T-helper 2 cell treated with Interferon-gamma antibody and Interleukin-4, amounts not matched to agents 5 μg/mL and 100 μg/mL, for 36 hours (primary cell): ENCODE measurements at places on chromosomes 12 and 14.

DNA sequence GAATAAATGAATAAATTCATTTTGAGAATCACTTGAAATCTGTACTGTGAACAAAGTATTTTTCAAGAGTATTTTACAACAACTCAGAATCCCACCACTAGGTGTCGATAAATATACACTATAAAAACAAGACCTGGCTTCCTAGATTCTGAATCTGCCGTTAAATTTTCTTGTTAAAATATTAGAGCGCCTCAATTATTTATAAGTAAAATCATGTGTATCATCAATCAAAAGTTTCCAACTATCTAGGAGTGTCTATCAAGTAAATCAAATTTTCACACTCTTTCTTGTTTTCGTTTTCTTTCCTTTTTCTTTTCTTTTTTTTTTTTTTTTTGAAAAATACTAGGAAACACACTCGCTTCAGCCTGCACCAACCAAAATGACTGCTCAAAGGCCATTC lies 179.2 kb upstream of the DCN start:
- no peaks in the 10 kb centered on the region for H3K36me3 ChIP-seq
- H3K4me3 ChIP-seq: no peak overlapping the region
- no peak overlapping the region for H3K27ac ChIP-seq

- H3K27me3 ChIP-seq: peaks cover 15% of the 10 kb centered on the region
- H3K36me3 ChIP-seq: no peaks in the 10 kb centered on the region
- peaks cover 2% of the 10 kb centered on the region for H3K4me1 ChIP-seq
- H3K4me3 ChIP-seq: no peak overlapping the region
- DNase-seq: no peak
Measured at GRCh38 chr12:104793968-104794367, 164.1 kb downstream of the SLC41A2 start.

- H3K36me3 ChIP-seq: peaks cover 10% of the 10 kb centered on the region
- H3K27me3 ChIP-seq: peaks cover 2% of the 10 kb centered on the region
- H3K4me1 ChIP-seq: peaks cover 48% of the 10 kb centered on the region
- H3K27ac ChIP-seq: peak overlapping the region; percentile 94
- peak overlapping the region; percentile 88 for H3K4me3 ChIP-seq
Measured at GRCh38 chr12:96194576-96194889, 358 bp downstream of the ELK3 start.

- peaks cover 18% of the 10 kb centered on the region for H3K27me3 ChIP-seq
- H3K4me3 ChIP-seq: no peak overlapping the region
- DNase-seq: no peak
- H3K4me1 ChIP-seq: no peaks in the 10 kb centered on the region
- no peaks in the 10 kb centered on the region for H3K36me3 ChIP-seq
Measured at GRCh38 chr14:60589442-60589841, 59.8 kb downstream of the SIX1 start.

- DNase-seq: no peak
- peaks cover 2% of the 10 kb centered on the region for H3K27me3 ChIP-seq
- no peak overlapping the region for H3K4me3 ChIP-seq
- no peak overlapping the region for H3K27ac ChIP-seq
- H3K36me3 ChIP-seq: no peaks in the 10 kb centered on the region
Measured at GRCh38 chr14:93742761-93743160, 45.5 kb downstream of the PRIMA1 start.

DNA sequence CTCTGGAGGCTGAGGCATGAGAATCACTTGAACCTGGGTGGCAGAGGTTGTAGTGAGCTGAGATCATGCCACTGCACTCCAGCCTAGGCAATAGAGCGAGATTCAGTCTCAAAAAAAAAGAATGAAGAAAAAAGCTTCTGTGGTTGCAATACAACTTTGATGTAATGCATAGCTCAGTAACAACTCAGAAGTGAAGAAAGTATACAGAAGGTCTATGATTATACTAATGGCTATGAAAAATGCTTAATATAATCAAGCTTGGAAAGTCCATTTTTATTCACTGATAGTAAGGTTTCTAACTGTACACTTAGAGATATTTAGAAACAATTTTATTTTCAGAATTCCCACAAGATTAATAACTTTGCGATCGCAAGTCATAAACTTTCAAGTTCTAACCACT lies 88.2 kb upstream of the FRMD6 start:
- peaks cover 4% of the 10 kb centered on the region for H3K27me3 ChIP-seq
- H3K4me1 ChIP-seq: peaks cover 8% of the 10 kb centered on the region
- no peak overlapping the region for H3K27ac ChIP-seq
- no peak overlapping the region for H3K4me3 ChIP-seq
- DNase-seq: no peak
- H3K36me3 ChIP-seq: no peaks in the 10 kb centered on the region

GRCh38 chr12:38691164-38691563 lies 214.2 kb downstream of the CPNE8 start:
- no peaks in the 10 kb centered on the region for H3K36me3 ChIP-seq
- H3K27me3 ChIP-seq: no peaks in the 10 kb centered on the region
- DNase-seq: no peak
- no peak overlapping the region for H3K27ac ChIP-seq

DNA sequence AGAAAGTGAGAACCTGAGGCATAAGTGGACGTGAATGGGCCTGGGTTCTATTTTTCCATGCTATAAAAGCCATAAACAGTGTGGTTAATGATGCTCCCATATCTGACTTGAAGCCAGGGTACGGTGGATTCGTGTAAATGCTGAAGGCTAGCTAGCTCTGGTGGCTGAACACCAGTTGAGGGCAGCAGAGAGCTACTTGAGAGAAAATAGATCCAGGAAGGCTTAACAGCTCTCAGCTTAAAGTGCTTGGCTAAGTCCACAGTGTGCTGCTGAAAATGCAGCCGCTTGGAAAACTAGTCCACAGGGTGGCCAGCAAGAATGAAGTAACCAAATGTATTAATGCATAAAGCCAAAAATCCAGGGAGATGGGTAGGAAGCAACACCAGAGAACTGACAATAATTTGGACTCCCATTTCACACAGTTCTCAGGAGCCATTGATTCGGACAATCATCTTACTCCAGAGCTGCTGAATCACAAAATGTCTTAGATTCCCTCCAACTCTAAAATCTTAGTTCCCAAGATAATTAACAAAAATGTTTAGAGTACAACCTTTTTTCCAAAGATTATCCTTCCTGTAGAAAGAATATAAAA lies 15.0 kb upstream of the FOXG1 start:
- no peaks in the 10 kb centered on the region for H3K4me1 ChIP-seq
- no peak for DNase-seq
- no peaks in the 10 kb centered on the region for H3K36me3 ChIP-seq

DNA sequence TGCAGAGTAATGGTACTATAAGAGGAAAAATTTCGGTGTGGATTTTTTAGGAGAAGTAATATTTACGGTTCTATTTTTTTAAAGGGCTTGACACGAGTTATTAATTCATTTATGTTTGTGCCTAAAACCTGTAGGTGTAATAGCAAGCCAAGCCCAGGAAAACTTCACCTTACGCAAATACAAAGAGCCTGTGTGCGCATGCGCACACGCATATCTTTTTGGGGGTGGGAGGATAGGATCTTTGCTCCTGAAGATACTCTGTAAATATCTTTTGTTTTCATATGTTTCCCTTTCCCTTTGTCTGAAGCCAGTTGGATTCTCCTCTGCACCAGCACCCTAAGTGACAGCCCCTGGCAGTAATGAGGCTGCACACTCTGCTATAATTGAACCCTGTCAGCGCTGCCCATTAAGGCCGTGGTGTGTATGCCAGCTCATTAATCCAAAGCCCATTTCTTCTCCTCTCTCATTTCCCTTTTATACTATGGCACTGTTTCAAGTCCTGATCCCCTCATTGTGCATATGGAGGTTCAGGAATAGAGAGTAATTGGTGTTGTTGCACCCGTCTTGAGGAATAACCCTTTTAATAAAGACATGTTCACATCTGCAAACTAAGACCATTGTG lies 327.2 kb upstream of the E2F7 start:
- no peak for DNase-seq
- H3K27ac ChIP-seq: no peak overlapping the region
- H3K4me1 ChIP-seq: no peaks in the 10 kb centered on the region

GRCh38 chr12:46831335-46832129 lies 5.7 kb upstream of the SLC38A4 start:
- peaks cover 8% of the 10 kb centered on the region for H3K4me1 ChIP-seq
- no peak overlapping the region for H3K27ac ChIP-seq
- no peaks in the 10 kb centered on the region for H3K36me3 ChIP-seq
- no peak for DNase-seq
- H3K27me3 ChIP-seq: peaks cover 79% of the 10 kb centered on the region

GRCh38 chr14:100056964-100057795 lies 8.0 kb upstream of the EVL start:
- H3K4me3 ChIP-seq: peak overlapping the region; percentile 71
- peak overlapping the region; percentile 71 for H3K27ac ChIP-seq
- peaks cover 13% of the 10 kb centered on the region for H3K36me3 ChIP-seq
- no peak for DNase-seq
- H3K27me3 ChIP-seq: no peaks in the 10 kb centered on the region
- peaks cover 58% of the 10 kb centered on the region for H3K4me1 ChIP-seq

GRCh38 chr14:32497248-32497647 lies 168.2 kb downstream of the AKAP6 start:
- H3K36me3 ChIP-seq: no peaks in the 10 kb centered on the region
- H3K27ac ChIP-seq: no peak overlapping the region
- H3K4me3 ChIP-seq: no peak overlapping the region
- H3K27me3 ChIP-seq: no peaks in the 10 kb centered on the region
- H3K4me1 ChIP-seq: no peaks in the 10 kb centered on the region

- H3K27ac ChIP-seq: no peak overlapping the region
- DNase-seq: no peak
- H3K36me3 ChIP-seq: peaks cover 13% of the 10 kb centered on the region
- H3K4me1 ChIP-seq: peaks cover 22% of the 10 kb centered on the region
- H3K27me3 ChIP-seq: no peaks in the 10 kb centered on the region
Measured at GRCh38 chr14:54866588-54866987, 36.0 kb downstream of the GCH1 start.

DNA sequence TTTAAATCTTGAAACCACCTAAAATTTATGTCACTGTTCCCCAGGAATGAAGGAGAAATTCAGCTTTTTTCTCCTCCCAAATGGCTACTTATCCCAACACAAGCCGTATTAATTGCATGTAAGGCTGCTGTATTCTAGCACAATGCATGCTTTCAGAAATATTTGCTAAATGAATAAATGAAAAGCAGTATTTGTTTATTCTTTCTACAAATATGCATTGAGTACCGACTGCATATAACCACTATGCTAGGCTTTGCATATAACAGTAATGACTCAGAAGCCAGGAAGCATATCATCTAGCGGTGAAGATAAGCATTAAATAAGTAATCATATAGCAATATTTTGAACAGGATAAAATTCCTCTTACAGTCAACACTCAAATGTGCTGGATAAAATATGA lies 5.7 kb upstream of the LRR1 start:
- no peak overlapping the region for H3K4me3 ChIP-seq
- no peak overlapping the region for H3K27ac ChIP-seq
- DNase-seq: no peak
- no peaks in the 10 kb centered on the region for H3K36me3 ChIP-seq
- H3K4me1 ChIP-seq: peaks cover 22% of the 10 kb centered on the region
- H3K27me3 ChIP-seq: no peaks in the 10 kb centered on the region

DNA sequence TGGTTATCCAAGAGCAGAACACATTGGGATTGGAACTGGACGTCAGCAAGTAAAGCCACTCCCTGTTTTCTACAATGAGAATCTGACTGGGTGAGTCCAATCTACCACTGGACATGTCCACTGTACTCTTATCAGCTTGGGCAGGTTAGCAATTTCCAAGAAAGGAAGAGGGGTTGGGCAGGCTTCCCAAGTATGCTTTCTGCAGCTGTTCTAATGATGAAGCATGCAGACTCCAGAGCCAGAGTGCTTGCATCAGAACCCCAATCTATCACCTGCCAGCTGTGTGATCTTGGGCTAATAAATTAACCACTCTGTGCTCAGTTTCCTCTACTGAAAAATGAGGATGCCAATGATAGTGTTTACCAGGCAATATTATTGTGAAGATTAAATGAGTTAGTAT lies 92.0 kb downstream of the EMP1 start:
- no peak overlapping the region for H3K4me3 ChIP-seq
- no peak for DNase-seq
- no peak overlapping the region for H3K27ac ChIP-seq

DNA sequence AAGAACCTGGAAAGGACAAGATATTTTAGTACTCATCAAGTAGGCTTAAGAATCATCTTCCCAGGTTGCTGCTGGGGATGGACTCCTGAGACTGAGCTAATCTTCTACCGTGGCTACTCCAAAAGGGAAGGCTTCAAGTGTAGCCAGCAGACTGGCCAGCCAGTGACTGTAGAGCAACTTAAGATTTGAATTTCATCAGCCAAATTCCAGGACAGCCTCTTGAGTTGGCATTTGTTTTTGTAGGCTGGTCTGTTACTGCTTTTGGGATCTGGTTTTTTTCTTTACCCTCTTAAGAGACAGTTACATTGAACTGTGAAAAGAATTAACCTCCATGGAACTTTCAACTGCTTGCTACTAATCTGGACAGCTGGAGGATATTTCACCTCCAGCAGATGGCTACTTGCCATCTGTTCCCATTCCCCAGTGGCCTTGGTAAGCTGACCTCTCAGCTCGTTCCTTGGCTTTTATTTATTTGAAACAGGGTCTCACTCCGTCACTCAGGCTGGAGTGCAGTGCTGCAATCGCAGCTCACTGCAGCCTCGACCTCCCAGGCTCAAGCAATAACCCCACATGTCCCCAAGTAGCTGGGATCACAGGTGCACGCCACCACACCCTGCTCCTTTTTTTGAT lies 20.7 kb downstream of the VTI1B start:
- H3K36me3 ChIP-seq: peaks cover 61% of the 10 kb centered on the region
- peaks cover 2% of the 10 kb centered on the region for H3K4me1 ChIP-seq
- H3K27me3 ChIP-seq: no peaks in the 10 kb centered on the region
- no peak for DNase-seq
- no peak overlapping the region for H3K4me3 ChIP-seq

- peak overlapping the region; percentile 51 for H3K27ac ChIP-seq
- peak; percentile 64 for DNase-seq
- H3K4me3 ChIP-seq: peak overlapping the region; percentile 36
- no peaks in the 10 kb centered on the region for H3K27me3 ChIP-seq
- peaks cover 6% of the 10 kb centered on the region for H3K36me3 ChIP-seq
- H3K4me1 ChIP-seq: peaks cover 44% of the 10 kb centered on the region
Measured at GRCh38 chr14:102822311-102822863, 45.1 kb downstream of the TRAF3 start.

DNA sequence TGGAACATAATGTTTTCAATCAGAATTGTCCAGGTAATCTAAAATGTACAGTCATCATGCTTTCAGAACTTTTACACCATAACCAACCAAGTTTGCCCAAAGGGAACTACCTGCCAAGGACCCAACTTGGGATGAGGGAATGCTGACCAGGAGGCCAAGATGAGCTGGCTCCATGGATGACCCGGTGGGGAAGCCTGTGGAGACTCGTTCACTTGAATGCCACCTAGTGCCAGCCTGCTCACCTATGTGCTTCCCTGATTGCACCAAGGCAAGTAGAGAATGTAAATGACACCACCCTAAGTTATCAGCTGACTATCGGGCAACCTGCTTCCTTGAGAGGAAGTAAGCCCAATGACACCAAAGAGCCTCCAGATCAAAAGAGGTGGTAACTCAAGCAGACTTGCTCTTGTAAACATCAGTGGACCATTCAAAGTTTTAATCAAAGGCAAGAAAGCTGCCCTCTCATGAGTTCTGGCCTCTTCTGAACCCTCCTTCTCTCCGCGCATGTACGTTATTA lies 137.3 kb downstream of the TTC7B start:
- H3K4me1 ChIP-seq: peaks cover 21% of the 10 kb centered on the region
- H3K27ac ChIP-seq: no peak overlapping the region
- no peaks in the 10 kb centered on the region for H3K27me3 ChIP-seq
- no peak overlapping the region for H3K4me3 ChIP-seq
- no peak for DNase-seq
